ENCODE measurements at places on chromosomes 4 and X.

DNA sequence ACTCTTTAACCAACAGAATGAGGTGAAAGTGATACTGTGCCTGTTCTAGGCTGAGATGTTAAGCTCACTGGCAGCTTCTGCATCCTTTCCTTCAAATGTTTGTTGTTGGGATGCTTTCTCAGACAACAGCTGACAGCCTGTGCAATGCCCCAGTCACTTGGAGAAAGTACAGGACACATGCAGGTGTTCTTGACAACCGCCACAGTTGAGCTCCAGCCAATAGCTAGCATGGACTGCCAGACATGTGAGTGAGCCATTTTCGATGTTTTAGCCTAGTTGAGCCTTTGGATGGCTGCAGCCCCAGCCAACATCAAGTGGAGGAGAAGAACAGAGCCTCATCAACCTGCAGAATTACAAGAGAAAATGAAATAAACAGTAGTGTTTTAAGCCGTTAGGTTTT lies 94.1 kb upstream of the PPP3CA start:
- no peak for DNase-seq

GRCh38 chrX:40154853-40155588 lies 57.3 kb upstream of the BCOR start:
- no peak for DNase-seq

DNA sequence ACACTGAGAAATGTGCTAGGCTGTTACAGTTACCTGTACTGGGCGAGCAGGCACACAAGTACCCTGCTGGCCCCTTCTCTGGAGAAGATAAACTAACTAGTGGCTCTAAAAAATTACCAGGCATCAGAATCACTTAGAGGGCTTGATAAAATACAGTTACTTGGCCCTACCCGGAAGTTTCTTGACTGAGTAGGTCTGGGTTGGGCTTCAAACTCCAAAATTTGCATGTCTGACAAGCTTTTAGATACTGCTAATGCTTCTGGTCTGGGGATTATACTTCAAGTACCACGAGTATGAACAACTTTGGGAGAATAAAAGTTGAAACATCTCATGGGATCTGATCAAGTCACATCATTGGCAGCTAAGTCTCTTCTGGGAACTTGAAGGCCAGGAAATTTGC lies 30.8 kb downstream of the CEP135 start:
- DNase-seq = no peak

DNA sequence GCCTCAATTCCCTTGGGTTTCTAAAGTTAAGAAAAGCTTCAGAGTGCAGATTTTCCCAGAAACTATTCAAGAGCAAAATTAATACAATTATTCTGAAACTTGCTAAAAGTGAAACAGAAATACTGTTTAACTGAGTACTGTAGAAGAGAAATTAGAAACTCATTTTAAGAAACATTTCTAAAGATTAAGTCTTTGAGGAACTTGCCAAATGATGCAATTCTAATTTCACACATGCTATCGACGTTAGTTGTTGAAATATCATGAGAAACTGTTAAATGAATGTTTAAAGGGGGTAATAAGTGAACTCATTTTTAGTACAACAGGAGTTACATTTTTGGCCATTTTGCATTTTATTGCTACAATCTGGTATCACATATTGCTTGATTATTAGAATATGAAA lies 125.3 kb upstream of the MAOA start:
- no peak for DNase-seq

GRCh38 chrX:54042609-54043021 lies 1.7 kb downstream of the PHF8 start:
- DNase-seq = peak; percentile 43

DNA sequence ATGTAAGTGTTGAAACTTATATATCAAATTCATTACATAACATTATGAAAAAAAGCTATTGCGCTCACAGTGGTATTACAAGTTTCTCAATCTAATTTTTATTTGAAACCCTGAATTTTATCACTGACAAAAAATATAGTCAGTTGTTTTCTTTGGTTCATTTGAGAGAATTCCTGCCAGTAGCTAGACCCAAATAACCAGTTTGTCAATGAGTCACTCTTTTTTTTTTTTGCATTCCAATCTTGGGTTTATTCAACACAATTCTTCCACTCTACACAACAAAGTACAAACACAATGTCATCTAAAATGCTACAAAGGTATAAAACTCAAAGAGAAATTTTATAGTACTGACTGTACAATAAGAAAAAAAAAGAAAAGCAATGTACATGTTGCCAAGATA lies 13.1 kb downstream of the HPF1 start:
- no peak for DNase-seq
